ENCODE measurements at places on chromosomes 12 and 14.

DNA sequence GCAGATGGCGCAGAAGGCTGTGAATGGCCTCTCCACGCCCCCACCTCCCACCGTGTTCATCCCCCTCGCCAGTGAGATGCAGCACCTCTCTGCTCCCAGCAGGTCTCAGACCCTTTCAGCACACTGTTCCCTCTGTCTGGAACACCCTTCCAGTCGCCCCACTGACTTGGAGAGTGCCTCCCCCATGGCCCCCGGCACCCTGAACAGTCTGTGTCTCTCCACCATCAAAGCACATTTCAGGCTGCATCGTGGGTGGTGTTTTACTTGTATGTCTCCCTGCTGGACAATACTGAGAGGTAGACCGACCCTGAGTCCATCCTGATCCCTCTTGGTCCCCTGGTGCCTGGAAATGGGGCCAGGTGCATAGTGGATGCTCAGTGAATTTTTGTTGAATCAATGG, 34.9 kb downstream of the CACNA2D4 start:
- no peak for DNase-seq

- no peak for DNase-seq
These were observed 451.7 kb downstream of the TMEM117 start for GRCh38 chr12:44287545-44287944.

DNA sequence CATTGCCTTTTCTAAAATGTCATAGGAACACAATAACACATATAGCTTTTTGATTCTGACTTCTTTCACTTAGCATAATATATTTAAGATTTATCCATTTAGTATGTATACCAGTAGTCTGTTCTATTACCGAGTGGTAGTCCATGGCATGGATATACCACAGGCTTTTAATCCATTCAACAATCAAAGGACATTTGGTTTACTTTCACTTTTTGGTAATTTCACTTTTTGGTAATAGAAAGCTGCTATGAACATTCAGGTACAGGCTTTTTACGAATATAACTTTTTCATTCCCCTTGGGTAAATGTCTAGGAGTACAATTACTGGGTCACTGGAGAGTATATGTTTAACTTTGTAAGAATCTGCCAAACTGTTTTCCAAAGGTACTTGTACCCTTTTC, 100.7 kb upstream of the PRICKLE1 start:
- DNase-seq = no peak

GRCh38 chr14:95494456-95494855, 22.0 kb downstream of the SYNE3 start:
- no peak for DNase-seq
